ENCODE measurements at places on chromosomes 3 and 15.

GRCh38 chr3:26621906-26622620 lies 509 bp upstream of the LRRC3B start:
- DNase-seq: no peak

GRCh38 chr3:7112523-7113056 lies 251.7 kb downstream of the GRM7 start:
- DNase-seq: no peak

DNA sequence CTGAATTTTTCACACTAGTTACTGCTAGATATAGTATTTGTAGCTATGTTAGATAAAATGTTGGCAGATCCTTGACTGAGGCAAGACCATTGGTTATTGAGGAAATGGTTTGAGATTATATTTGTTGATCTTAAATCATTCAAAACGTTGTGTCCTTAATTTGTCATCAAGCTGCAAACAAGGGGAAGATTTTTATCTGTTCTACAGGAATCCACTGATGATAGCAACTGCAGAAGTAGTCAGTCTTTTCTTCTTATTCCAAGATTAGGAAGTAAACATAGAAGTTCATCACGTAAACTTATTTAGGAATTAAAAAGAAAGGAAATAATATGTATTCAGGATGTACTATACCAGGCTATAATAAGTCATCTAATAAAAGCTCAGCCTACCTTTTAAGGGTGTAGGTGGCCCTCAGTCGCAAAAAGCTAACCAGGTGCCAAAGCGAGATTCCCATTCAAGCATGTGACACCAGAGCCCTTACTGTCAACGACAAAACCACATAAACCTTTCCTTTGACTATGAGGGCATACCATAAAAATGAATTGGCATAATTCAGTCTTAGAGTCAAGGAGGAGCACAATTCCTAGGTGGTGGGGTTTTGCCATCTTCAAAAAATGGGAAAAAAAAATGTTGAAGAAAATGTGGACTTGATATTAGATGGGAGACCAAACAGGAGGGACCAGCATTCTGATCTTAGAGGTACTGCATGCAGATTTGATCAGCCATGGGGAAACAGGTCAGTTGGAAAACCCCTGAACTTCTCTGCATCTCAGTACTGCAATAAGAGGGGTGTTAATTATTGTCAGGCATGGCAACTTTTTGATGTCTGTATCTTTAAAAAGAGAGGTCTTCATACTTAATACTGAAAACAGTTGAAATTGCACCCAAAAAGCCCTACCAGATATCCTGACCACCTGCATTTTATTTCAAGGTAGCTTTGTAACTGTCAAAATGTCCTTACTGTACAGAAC lies 212.5 kb upstream of the UBE2E1 start:
- no peak for DNase-seq

DNA sequence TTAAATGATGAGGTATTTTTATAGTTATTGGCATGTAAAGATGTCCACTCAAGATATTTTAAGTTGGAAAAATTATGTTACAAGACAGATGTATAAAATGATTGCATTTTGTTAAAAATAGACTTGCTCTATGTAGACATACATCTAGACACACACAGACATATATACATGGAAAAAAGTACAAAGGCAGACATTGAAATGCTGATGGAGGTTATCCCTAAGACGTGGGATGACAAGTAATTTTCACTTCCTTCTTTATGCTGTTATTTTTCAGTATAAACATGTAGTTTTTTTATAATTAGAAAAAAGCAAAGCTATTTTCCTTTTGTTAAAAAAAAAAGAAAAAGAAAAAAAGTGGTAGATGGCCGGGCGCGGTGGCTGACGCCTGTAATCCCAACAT lies 7.2 kb downstream of the HOMER2 start:
- DNase-seq: no peak

- no peak for DNase-seq
These were observed 22.1 kb downstream of the NCK1 start for GRCh38 chr3:136883967-136884720.

- no peak for DNase-seq
These were observed 84.8 kb downstream of the XXYLT1 start for GRCh38 chr3:195186041-195186709.

- DNase-seq: no peak
These were observed 43.7 kb downstream of the BTD start for GRCh38 chr3:15645246-15645645.

GRCh38 chr15:96515371-96515770 lies 184.9 kb downstream of the NR2F2 start:
- DNase-seq: no peak

DNA sequence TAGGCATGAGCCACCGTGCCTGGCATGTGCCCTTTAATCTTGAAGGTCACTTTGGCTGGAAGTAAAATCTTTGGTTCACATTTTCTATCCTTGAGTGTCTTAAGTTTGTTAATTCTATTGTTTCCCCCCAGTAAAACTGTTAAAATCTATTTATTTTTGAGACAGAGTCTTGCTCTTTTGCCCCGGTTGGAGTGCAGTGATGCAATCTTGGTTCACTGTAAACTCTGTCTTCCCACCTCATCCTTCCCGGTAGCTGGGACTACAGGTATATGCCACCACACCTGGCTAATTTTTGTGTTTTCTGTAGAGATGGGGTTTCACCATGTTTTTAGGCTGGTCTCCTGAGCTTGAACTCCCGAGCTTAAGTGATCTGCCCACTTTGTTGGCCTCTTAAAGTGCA lies 7.7 kb downstream of the PPP4R2 start:
- no peak for DNase-seq

GRCh38 chr3:157355276-157355675 lies 81.4 kb upstream of the PTX3 start:
- no peak for DNase-seq

DNA sequence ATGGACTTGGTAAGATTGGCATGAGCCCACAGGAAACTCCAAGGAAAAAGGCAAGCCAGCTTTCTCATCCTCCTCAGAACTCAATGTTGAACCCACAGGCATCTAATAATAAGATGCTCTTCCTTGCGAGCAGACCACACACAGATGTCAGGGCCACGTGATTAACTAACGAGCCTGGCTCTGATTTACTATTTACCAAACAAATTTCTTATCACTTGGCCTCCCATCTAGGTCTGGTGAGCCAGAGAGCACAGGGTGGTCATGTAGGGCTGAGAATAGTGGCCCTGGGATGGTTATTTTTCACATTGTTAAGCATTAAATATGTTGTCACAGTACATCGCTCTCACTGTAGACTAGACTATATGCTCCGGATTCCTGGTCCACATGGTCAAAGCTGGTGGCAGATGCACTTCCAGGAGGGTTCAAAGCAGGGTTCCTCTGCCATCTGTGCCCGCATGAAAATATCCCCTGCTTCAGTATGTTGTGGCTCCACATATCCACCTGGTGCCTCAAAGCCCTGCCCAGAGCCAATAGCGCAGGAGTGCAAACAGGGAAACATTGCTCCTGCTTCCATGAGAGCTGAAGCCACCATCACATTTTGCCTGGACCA lies 472.5 kb upstream of the WNT5A start:
- DNase-seq: no peak

GRCh38 chr15:83398626-83399025 lies 48.5 kb upstream of the SH3GL3 start:
- no peak for DNase-seq

DNA sequence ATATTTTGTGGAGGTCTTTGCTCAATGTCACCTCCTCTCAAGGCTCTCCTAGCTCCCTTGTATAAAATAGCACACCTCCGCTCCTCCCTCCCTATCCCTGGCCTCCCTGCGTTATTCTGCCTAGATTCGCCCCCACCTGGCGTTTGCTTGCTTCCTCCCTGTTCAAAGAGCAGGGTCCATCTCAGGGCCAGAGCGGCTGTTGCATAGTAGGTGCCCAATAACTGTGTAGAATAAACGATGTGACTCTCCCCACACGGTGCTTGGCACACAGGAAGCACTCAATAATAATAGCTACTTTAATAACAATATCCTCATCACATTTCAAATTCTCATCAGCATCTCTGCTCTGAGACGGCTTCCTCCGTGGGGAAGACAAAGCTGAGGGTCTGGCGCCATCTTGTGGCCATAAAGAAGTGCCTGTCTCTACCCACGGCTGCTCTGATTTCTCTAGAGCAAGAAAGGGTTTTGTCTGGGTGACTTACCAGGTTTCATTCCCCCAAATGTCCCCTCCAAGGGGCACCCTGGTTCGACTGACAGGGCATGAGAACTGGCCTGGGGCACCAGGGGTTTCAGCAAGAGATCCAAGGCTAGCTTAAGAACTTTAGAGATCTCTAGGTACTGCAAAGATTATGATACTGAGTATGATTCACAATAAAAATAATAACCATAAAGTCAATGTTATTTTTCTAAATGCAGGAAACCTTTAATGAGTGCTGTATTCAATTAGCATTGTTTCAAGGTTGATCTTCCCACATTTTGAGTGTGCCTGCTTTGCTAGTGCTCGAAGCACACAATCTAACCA lies 16.1 kb downstream of the CD276 start:
- DNase-seq: peak; percentile 72

DNA sequence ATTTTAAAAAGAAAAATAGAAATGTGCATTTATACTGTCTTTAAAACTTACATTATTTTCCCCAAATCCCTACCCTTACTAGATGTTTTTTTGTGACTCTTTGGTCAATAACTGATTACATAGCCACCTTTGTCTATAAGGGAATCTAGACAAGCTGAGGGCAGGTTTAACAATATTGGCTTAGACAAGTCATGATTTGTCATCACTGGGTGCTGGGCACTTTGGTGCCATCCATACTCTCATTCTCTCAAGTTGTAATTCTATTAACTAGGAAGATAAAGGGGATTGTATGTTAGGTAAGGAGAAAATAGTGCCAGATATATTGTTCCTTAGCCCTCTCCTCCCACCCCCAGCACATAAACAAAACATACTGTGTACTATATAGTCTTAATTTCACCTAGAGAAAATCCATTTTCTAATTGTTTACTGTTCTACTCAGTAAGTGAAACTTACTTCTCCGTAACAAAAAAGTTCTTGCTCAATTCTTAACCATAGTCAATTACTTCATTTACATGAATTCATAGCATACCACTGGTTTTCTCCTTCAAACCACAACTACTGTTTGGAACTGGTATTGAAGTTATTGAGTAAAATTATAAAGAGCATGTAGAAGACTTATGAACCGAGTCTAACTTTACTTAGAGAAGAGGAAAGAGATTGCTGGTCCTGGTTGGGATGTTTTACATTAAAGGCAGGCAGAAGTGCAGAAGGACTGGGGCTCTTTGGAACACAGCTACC lies 877.1 kb downstream of the PDCD6IP start:
- DNase-seq: no peak

DNA sequence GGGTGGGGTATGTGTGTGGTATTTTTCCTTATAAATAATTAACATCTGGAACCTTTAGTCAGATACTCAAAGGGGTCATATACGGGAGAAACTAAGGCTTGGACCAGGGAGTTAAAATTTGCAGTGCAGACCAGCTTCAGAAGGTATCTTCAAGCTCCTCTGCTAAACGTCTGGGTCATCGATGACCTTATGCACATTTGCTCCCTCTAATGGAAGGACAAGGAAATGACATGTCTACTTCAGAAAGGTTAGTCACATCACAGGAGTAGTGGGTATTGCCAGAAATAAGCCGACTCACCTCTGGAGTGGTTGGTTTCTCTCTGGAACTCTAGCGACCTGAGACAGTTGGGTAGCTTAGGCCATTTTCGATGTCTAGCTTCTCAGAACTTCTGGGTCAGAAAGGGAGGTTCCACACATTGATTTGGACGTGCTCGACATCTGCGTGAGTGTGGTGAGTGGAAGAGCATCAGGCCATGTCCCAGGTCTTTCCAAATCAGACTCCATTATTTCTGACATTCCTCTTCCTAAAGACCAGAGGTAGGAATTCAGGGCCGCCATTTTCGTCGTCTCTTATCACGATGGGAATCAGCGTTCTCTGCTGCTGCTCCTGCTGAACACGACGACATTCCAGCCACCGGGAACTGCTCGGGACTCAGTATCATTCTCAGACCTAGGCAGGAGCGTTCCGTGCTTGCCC lies 31.8 kb upstream of the RASA2 start:
- DNase-seq: peak; percentile 30

- no peak for DNase-seq
These were observed 2.6 kb upstream of the CDV3 start for GRCh38 chr3:133570937-133571320.

GRCh38 chr3:187205683-187206082 lies 8.4 kb downstream of the RTP1 start:
- DNase-seq: no peak

DNA sequence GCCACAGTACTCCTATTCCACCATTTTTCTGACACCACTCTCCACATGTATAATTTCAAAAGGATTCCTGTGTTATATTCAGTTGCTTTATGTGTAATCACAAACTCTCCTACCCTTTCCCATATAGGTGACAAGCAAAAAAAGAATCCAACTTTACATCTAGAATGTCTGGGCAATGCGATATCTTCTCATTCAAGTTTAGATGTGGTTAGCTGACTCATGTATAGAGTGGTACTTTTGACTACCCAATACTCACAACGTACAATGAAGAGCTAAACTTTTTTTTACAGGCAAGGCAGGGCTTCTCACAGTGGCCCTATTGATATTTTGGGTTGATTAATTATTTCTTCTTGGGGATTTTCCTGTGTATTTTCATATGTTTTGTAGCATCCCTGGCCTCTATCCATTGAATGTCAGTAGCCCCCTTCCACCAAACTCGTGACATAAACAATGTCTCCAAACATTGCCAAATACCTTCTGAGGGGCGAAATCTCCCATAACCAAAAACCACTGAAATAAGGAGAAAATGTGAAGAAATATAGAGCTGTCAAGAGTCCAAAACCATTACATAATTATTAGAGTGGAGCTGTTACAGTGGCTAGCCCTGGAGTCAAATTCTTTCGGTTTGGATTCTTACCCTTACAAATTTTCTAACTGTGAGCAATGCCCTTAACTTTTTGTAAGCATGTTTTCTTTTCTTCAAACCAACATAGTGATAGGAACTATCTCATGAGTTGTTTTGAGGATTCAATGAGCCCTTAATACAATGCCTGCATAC lies 342.6 kb downstream of the NSUN3 start:
- no peak for DNase-seq

DNA sequence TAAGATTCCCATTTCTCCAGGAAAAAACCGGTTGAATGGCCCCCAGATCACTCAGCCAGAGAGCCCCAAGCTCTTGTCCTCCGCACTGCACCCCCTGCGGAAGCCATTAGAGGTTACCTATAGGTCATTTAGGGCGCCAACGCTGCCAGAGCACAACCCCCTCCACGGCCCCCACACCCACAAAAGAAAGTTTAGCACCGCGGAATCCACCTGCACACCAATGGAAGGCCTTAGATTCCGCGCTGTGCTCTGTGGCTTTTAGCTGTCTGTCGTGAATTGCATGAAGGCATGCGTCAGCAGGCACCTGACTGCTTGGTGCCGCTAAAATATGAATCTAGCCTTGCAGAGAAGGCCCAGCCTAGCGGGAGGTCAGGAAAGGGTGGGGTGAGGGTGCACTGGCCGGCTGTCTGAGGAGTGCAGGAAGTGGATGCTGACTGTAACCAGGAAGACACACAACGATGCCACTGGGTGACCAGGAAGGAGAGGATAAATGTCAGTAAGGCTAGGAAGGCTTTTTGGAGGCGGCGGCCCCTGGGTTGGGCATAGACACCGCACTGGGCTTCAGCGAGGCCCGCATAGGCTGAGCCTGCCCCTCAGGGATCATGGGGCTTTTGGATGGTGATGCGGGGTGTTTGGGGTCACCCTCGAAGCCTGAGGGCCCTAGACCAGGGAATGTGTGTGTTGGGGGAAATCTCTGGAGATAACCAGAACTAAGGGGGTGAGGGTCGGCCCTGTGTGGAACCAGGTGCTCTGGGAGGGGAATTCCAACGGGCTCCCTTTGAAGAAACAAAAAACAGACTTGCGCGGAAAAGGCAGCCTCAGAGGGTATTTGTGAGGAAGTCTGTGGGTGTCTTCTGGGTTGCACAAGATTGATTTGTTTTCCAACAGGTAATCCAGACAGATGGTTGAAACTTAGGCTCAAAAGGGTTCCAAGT lies 976 bp upstream of the NUP210 start:
- DNase-seq: peak; percentile 81
